ENCODE measurements at places on chromosomes 6 and 20.

GRCh38 chr6:132931936-132932514, 117.7 kb downstream of the RPS12 start:
- DNase-seq = no peak

- no peak for DNase-seq
Measured at GRCh38 chr6:3280091-3280490, 21.3 kb downstream of the PSMG4 start.

- no peak for DNase-seq
Measured at GRCh38 chr20:49893242-49894072, 21.9 kb downstream of the SPATA2 start.

GRCh38 chr6:137240168-137240567, 21.0 kb upstream of the IFNGR1 start:
- DNase-seq = no peak

DNA sequence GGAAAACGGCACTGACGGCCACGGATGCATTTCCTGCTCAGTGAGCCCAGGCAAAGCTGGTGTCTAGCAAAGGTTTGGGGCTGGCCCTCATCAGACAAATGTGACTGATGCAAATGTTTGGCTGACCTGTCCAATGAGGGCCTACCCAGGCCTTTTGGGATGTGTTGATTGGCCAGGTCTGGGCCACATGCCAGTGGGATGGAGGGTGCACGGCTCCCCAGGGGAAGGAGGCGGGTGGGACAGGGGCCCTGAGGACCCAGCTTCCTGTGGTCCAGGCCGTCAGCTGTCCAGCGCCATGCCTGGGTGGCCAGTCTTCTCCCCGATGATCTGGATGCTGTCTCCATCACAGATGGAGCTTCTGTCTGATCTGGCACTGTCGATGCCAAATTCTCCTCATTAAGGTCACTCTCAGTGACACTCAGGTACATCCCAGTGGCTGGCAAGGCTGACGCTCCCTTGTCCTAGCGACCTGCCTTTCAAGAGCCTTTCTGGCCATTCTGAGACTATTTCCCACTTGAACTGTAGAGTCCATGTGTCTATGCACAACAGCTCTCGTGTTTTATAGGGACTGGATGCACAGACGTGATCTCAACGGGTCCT, 43.0 kb downstream of the NTSR1 start:
- DNase-seq = no peak

All from GM10248 (cell line).